ENCODE measurements at places on chromosomes 1 and 21.

DNA sequence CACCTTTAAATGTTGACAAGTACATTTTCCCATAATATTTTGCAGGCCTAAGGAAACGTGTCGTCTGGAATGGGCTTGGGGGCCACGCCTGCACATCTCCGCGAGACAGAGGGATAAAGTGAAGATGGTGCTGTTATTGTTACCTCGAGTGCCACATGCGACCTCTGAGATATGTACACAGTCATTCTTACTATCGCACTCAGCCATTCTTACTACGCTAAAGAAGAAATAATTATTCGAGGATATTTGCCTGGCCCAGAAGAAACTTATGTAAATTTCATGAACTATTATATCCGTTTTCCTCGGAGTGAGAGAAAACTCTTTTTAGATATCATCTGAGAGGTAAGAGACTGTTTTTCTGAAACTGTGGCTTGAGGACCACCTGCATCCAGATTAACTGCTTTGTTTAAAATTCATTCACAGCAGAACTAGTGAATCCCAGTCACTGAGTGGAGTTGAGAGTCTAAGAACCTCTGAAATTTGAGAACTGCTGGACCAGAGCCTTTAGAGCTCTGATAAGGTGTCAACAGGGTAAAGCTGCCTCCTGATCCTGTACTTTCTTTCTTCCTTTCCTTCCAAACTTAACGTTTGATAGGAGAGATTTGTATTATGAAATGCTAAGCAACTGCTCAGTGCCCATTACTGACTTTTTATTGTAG, 811 bp downstream of the EXO1 start:
- no peak for DNase-seq

DNA sequence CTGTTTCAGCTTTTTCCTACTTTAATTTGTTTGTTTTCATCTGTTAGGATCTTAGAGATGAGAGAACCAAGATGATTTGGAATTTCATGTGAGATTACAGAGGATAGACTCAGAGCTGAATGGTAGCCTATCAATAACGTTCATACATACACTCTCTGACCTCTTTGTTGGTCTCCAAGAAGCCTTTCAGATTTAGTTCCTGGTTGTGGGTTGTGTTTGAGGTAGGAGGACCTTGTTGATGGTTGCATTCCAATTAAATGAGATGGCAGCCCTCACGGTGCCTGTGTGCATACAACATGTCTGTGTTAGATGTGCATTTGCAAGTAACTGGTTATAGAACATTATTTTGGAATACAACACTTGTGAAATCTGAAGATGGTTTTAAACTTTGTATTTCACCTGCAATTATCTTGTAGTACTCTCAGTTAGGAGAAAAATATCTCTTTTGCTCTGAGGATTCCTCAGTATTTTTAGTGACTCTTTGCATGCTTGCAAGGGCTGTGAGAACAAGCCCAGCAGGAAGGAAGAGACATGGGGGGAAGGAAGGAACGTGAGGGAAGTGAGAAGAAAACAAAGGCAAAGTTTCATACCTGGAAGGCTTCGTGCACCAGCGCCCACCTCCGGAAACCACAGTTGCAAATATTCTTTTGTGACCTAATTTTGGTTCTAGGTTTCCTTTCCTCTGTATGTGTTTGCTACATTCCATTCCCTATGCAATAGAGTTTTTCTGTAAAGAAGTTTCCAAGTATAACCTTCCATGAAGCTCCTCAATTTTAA, 291.8 kb downstream of the DISC1 start:
- no peak for DNase-seq

GRCh38 chr1:226668173-226668560, 70.9 kb downstream of the ITPKB start:
- no peak for DNase-seq

GRCh38 chr1:38183096-38183495, 136.5 kb upstream of the POU3F1 start:
- no peak for DNase-seq

DNA sequence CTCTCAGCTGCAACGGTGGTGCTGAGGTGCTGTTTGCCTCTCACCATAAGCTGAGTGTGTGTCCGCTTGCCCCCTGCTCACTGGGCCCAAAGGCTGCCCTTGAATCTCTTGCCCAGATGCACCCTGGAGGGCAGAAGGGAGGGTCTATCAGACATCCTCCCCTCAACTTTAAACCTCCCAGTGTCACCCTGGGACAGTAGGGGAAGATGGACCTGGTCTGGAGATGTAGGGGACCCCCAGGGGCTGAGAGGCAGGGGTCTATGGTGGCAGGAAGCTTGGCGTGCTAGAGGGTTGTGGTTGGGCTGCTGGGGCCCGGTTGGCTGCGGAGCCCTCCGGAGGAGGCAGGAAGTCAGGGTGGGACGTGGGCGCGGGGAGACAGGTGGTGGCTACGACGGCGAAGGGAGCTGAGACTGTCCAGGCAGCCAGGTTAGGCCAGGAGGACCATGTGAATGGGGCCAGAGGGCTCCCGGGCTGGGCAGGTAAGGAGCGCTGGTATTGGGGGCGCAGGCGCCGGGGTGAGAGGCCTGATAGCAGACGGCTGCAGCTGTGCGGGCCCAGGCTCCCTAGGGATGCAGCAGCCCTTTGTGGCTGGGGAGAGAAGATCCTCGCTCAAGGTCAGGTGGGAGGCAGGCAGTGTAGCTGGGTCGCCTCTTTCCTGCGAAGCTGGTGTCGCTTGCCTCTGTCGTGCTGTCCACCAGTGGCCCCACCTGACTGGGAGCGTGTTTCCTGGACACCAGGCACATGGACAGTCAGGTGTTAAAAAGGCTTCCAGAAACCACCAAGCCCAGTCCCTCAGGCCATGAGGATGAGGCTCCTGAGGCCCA, at the start of gene LCK:
Gene LCK (plus strand): TSS at position 373 of the 824 bp plus-strand sequence. CDS start 23,065 bp downstream, outside the sequence.
- peak; percentile 49 for DNase-seq

DNA sequence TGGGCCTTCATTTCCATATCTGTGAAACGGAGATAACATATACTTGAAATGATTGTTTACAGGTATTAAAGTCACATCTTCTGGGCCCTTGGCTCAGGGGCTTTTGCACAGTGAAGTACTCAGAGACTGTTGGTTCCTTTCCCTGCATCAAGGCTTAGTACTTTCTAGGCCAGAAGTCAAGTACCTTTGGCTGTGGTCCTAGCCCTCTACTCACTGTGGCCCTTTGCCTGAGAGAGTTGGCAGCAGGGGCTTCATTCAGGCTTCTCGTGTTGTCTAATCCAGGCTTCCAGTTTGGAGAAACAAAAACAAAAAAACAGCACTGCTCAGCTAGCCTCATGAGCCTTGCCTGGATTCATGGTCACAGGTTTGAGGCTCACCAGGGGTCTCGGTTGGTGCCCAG, 8.1 kb upstream of the DPH2 start:
- no peak for DNase-seq

DNA sequence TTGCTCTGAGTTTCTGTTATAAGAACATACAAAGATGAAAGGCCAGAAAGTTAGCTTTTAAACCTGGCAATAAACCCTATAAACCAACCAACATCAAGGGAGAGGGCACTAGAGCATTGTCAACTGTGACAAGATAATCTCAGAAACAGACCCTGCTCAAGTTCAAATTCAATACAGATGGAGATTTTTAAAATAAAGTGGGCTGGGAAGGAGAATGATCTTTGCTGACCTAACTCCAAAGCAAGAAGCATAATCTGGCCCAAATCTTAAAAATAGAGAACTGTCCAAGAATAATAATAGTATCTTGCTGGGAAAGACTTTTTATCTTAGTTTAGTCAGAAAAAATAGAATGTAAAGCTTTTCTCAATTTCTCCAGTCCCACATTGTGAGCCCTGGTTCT, 485.5 kb downstream of the DISC1 start:
- no peak for DNase-seq

DNA sequence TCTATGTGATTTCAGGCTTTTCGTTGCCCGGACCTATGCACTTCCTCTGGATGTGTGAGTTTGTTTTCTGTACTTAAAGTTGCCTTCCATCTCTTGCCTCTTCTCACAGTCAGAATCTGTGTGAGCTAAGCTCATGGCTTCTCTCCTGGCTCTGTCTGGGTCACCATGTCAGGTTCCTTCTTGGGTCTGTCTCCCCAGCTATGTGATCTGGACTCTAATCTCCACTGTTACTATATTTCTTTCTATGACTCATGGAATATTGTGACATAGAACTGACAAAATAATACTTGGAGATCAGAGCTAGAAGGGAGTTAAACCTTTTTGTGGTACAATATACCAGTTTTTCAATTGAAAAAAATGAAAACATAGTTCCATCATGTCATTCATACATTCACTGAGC, 172.7 kb upstream of the FGGY start:
- no peak for DNase-seq

- no peak for DNase-seq
Observed at GRCh38 chr1:43418858-43419257, 29.2 kb downstream of the SZT2 start.

DNA sequence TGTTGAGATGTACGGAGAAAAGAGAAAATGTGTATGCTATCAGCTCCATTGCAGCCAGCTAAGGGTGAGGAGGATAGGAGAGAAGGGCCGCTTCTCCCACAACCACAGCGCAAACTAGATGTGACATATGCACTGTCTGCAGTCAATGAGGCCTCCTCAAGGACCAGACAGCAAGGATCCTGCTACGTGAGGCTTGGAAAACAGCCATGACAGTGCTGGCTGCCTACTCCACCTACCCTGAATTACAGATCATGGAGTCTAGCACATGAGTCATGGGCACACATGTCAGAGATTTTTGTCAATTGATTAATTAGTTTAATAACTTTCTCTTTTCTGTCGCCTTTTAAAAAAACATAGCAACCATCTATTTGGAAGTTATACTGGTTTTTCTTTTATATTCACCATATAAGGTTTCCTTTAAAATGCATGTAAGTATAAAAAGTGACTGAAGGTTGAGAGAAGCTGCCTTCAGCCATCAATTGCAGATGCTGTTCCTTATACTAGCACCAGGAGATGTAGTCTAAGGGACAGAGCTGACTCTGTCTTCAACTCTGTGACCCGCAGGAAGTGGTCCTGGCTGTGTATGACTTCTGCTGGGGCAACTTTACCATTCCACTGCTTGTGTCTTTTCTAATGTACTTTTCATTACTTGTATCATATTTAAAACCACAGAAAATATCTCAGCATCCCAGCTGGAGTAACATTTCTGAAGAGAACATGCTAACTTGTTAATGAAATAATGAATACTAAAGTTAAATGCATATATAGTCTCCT, 3.1 kb downstream of the VPS26C start:
- no peak for DNase-seq

Data from stimulated activated CD4-positive, alpha-beta T cell treated with anti-CD3 and anti-CD28 coated beads, Interleukin-12 subunit alpha, Interleukin-12 subunit beta, amount 100 ng/mL, for 24 hours (primary cell).